Head of caudate nucleus (tissue), 42 donors: ENCODE measurements at places on chromosomes 13 and 19.

- DNase-seq: peak; percentile 50
Measured at GRCh38 chr19:58330458-58330857, 3.7 kb downstream of the ZSCAN22 start.

DNA sequence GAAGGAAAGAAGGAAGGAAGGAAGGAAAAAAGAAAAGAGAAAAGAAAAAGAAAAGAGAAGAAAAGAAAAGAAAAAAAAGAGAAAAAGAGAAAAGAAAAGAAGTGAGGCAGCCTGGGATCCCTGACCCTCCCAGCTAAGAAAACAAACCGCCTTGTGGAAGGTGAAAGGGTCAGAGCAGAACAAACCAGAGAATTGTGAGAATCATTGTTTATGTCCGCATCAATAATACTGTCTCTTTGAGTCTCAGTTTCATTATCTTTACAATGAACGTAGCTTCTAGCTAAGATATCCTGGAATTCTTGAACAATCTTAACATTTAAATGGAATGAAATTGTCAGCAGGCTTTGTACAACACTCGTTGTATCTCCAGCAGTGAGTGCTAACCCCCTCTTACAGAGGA, 66.4 kb upstream of the SERP2 start:
- DNase-seq: no peak

- no peak for DNase-seq
Measured at GRCh38 chr13:34466301-34466700, 475.8 kb upstream of the NBEA start.

DNA sequence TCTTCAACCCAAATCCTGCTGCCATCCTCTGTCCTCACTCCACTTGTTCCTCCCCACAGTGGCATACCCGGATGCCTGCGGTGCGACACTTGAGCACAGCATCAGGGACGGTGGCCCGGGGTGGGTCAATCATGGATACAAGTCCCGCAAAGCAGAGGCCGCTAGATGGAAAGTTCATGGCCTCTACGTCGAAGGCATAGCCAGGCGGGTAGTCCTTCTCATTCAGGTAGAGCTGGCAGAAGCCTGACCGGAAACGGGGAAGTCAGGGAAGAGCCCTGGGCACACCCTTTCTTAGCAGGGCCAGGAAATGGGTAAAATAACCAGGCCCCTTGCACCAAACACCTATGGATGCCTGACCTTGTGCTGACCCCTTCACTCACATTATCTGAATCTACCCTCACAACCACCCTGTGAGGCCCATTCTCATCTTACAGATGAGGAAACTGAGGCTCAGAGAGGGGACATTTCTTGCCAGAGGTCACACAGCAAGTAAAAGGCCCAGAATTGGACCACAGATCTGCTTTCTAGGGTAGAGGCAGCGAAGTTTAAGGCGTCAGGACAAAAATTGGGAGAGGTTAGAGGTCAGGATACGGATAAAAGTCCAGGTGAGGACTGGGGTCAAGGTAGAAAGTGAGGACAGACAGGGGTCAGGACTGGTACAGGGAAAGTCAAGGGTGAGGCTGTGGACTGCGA, 6.5 kb downstream of the ATP4A start:
- no peak for DNase-seq

DNA sequence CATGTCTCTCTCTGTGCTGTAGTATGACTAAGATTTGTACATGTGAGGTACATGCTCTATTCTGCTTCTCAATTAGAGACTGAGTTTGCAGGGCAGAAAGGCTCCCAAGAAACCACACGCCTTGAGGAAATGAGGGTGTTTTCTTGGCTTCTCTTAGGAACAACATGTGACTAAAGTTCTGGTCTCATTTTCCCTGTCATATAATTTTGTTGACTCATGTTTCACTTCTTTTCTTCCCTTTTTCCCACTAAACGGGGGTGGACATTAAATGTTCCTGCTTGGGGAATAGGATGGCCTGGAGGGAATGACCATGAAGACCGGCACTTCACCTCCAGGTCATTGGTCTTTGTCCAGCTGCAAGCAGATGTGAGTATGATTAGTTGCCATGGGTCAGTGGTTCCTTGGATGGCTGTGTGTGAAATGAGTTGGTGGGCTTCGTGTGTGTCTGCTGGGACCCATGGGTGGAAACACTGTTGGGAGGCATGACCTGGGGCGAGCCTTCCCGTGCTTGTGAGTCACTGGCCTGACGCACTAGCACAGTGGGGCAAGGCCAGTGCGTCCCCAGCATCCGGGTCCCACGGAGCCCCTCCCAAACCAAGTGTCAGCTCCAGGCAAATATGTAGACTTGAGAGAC, 56.6 kb downstream of the COL4A1 start:
- DNase-seq: no peak

- DNase-seq: no peak
Measured at GRCh38 chr13:96542986-96543385, 451.3 kb downstream of the OXGR1 start.
